Astrocyte of the hippocampus (primary cell): ENCODE measurements at places on chromosomes 1 and 21.

DNA sequence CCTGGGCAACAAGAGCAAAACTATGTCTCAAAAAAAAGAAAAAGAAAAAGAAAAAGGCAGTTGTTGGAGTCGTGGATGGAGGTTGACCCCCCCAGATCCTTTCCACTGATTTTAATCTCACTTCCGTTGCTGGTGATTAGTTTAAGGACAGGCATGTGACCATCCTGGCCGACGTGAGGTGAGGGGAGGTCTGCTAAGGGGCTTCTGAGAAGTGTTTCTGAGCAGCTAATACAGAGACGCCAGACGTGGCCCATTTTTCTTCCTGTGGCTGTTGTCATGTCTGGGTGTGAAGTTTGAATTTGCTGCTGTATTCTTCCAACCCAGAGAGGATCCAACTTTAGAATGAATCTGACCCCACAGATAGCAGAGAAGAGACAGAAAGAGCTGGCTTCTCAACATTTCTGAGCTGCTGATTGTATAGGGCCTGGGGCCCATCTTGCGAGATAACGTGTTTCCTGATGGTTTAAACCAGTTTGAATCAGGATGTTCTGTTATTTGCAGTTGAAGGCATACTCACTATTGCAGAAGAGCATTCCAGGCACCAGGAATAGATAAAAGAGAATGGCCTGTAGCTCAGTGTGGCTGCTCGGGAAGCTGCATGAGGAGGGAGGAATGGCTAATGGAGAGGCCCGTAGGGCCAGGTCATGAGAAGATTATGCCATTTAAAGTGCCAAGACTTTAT, 22.8 kb upstream of the SSBP3 start:
- no peak for DNase-seq

- no peak for DNase-seq
Measured at GRCh38 chr1:81179242-81179641, 621.5 kb upstream of the ADGRL2 start.

- no peak for DNase-seq
Measured at GRCh38 chr1:57901208-57901919, 477.5 kb upstream of the DAB1 start.

GRCh38 chr1:148353461-148354283, 129.4 kb downstream of the PPIAL4G start:
- DNase-seq, result peak; percentile 68

DNA sequence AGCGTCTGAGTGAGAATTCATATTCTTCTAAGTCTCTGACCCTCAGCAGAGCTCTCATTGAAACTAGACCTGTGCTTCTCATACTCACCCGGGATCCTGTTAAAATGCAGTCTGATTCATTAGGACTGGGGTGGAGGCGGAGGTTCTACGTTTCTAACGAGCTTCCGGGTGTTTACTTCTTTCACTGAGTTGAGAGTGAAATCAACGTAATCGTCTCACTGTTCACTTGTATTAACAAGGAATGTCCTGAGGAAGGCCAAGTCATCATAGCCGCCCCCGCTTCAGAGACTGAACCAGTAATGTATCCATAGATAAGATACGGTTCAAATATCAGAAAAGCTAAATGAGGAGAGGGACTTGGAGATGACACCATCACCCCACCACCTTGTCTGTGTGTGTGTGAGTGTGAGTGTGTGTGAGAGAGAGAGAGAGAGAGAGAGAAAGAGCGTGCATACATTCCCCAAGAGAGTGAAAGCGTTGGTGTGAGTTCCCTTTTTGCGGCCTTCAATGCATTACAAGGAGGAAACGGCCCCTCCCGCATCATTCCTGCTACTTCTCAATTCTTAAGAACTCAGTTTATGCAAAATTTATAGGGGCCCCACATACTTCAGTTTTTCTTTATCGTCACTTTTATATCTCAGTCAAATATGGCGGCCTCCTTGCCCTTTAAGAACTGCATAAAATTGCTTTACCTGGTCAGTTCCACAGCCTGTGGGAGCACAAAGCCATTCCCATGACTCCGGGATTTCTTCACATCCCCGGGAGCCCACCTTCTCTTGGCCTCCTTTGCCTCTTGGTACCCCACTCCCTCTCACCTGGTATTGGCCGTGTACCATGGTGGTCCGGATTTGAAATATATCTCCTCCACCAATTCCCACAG, 19.8 kb downstream of the KMO start:
- no peak for DNase-seq

DNA sequence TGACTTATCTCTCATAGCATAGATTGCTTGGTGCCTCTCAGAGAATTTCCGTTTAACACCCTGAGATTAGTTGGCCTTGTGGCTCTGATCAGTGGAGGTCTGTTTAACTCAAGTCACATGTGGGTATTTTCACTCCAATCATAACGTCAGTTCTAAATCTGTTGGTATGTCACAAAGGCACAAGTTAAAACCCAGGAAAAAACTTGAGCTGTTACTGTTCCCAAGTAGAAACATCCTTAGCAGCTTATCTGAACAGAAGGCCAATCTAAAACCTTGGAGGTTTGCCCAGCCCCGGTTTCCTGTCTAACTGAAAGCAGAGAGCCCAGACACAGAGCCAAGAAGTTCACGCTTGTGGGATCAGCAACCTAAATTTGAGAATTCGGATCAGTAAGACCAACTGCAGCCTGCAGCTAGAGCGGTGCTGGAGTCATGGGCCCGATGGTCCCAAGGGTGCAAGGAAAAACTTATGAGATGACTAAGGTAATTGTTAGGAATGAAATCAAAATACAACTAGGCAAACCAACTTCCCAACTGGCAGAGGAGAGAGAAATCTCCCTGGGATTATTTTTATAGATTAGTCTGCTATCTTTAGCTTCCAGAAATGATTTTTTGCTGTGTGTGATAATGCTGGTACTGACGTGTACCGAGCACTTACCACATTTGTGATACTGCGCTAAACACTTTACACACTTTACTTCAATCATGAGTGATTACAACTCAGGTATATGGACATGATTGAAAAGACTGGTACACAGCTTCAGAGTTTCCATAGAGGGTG, 90.2 kb upstream of the C1orf21 start:
- peak; percentile 87 for DNase-seq

GRCh38 chr1:116574581-116575291, 3.9 kb upstream of the CD58 start:
- DNase-seq, result peak; percentile 86

DNA sequence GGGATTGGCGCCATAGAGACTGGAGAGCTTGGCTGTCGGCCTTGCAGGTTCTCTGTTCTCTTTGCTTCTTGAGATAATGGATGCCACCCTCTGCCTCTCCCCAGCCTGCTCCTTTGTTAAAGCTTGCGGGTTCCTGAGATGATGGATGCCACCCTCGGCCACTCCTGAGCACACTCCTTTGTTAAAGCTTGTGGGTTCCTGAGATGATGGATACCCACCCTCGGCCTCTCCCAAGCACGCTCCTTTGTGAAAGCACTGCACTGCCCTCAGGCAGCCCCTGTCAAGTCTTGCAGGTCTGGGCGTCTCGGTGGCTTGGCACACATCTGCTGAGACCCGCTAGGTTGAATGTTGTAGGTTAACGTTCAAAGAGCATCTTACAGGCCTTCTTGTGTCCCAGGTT, 76.5 kb downstream of the SCCPDH start:
- DNase-seq, result no peak

DNA sequence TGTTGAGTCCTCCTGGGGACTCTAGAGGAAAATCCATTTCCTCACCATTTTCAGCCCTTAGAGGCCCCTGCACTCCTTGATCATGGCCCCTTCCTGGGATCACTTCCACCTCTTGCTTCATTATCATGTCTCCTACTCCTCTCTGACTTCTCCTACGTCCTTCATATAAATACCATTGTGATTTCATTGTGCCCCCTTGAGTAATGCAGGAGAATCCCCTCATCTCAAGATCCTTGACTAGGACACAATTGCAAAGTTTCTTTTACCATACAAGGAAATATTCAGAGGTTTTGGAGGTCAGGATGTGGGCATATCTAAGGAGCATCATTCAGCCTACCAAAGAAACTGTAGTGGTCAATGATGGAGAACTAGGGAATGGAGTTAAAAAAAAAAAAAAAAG, 8.8 kb upstream of the GBP6 start:
- DNase-seq, result no peak

- no peak for DNase-seq
Measured at GRCh38 chr1:26820784-26821269, 5.7 kb upstream of the ZDHHC18 start.

- peak; percentile 56 for DNase-seq
Measured at GRCh38 chr1:87398641-87399040, 70.0 kb downstream of the LMO4 start.

DNA sequence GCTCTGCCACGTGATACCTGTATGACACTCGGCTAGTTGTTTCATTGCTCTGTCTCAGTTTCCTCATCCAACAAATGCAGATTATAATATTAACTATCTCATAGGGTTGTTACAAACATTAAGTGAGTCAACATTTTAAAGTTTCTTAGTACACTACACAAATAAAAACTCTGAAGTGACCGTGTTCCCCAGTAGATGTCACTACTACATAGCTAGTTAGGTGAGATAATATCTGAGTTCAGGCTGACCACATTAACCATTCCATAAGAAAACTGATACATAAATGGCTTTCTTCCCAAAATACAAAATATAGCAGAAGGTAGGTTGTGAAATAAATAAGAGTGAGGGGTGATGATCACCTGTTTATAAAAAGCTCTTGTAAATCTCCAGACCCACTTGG, 214.1 kb downstream of the NUF2 start:
- DNase-seq, result peak; percentile 44

GRCh38 chr1:231724876-231725647, 98.5 kb downstream of the DISC1 start:
- peak; percentile 52 for DNase-seq

DNA sequence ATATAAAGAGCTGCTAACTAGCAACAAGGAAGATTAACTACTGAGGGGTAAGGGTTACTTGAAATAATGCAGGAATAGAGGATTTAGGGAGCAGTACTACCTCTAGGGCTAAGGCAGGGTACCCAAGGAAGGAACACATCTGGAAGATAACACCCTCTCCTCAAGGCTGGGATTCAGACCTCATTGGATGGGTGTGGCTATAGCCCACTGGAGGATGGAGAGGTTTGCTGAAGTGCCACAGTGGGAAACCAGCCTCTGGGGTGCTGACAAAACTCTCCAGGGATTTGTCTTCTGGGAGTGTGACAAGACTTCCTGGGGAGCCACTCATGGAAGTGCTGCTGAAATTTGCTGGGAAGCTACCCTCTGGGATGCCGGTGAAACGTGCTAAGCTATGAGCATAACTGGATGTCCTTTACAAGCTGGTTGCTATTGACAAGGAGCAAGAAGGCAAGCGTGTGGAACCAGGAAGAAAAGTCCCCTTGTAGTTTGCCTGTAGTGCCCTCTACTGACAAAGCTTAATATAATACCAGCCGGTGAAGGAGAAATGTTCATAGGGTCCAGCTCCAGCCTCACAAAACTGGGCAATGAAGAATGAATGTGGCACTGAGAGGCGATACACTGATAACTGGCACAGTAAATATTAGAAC, 122.8 kb upstream of the USP24 start:
- DNase-seq, result peak; percentile 55

DNA sequence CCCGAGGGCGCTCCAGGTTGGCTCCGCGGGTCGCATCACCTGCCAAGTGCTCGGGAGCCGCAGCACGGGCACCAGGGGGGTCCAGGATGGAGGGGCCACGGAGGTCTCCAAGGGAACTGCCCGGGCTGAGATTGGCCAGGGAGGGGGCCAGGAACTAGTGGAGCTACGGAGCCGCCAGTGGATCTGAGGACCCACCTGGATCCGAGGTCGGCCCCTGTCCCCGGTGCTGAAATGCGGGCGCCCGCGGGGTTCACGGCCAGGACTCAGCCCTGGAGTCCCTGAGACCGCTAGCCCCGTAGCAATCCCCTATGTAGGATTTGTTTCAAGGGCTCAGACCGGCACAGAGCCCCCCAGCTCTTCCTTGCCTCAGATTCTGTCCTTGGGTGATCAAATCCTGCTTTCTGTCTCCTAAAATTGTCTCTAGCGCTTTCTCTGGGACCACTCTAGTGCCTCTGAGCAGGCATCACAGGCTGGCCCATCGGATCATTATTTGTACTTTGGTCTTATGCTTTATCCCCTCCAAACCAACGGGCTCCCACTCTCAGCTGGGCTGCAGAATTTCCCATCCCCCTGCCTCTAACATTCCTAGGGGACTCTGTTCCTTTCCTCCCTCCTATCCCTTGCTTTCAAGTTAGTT, 27.3 kb downstream of the KIAA2013 start:
- peak; percentile 55 for DNase-seq

DNA sequence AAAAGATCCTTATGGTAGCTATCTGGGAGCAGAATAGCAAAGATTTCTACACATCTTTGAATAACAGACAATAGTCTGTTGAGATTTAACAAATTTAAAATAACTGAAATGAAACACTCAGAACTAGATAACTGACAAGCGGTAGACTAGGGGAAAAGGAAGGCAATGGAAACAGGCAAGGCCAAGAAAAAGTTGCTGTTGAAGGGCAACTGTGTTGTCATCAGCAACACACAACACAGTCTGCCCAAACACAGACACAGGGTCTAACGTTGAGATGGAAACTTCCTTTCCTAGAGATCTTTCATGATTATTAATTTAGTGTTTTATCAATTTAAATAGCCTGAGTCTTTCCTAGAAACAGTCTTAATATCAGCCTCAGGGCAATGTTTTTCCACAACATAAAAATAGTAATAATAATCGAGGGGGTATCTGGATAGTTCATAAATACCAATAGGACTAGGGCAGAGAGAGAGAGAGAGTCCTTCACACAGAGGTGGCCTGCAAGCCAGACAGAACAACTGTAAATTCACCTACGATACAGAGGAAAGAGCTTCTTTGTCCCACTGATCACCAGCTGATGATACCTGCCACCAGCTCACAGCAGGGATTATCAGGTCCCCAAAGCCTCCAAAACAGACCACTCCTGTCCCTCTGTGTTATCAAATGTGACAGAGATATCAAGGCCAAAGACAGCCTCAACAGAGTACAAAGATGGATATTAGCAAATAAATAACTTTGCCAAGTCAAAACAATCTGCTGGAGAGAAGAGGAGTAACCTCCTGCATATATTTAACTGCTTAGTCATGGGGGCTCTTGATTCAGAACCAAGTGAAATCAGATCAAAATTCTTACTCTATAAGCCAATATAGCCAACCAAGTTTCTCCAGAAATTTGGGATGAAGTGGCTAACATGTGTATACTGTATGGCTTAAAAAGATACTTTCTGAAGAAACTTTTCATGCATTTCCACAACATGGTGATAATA, 245.3 kb downstream of the SLC45A1 start:
- peak; percentile 23 for DNase-seq

DNA sequence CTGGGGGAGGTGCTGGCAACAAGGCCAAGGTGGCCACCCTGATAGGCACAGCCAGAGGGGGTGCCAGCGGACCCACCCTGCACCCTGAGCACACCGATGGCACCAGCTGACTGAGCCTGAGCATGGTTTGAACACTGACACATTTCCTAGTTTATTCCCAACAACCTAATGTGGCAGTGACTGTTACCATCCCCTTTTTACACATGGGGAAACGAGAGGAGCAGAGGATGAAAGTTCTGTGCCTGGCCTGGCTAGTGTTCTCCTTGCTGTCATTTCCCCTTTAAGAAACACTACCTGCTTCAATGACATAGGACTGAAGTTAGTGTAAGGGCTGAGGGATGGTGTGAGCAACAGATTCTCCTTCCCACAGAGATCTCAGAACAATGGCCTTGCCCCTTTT, 15.3 kb downstream of the CLDN14 start:
- no peak for DNase-seq

GRCh38 chr1:1433804-1434130, 1.7 kb upstream of the VWA1 start:
- DNase-seq, result peak; percentile 91

GRCh38 chr1:214990619-214991018, 91.9 kb upstream of the KCNK2 start:
- DNase-seq, result peak; percentile 69
